ENCODE measurements at places on chromosomes 16 and 17.

- no peak for DNase-seq
These were observed 3.6 kb downstream of the NDUFAF8 start for GRCh38 chr17:81242421-81243332.

- DNase-seq = no peak
These were observed 32.8 kb downstream of the RNF157 start for GRCh38 chr17:76207275-76208059.

GRCh38 chr16:31388535-31388934 is 4.6 kb upstream of the ITGAD start:
- DNase-seq = no peak

DNA sequence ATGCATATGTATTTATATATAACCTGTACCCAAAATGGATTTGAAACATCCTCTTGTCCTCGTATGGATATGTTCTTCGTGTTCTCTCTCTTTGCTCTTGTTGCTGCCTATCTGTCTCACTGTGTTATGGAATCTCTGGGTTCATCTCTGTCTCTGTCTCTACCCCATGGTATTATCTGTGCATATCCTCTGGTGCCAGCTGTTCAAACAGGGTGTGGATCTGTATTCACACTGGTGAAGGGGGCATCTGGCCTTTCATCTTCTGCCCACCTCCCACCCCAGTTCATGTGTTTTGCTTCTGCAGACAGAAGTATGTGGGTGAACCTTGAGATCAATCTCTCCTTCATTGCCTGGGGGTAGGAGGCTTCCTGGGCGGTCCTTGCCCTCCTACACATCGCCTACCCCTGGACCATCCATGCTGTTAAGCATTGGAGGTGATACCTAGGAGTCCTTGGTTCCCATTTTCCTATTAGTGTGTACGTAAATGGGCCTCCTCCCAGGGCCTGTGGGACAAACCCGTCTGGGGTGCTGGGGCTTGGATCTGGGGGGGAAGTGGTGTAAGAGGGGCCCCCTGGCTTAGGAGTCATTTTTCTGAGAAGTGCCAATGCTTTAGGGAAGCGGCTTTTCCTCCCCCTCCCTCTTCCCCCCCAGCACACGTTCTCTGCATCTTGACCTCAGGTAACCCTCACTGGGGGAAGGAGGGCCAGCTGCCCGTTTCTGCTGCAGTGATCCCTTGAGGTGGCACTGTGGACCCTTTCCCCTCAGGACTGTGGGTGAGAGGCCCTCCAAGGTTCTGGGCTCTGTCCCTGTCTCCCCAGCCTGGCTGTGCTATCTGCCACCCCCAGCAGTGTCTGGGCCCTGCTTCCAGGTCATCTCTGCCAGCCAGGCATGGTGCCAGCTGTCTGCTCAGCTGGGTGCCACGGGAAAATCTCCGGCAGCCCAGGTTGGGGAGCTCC is 21.1 kb downstream of the RARA start:
- no peak for DNase-seq

DNA sequence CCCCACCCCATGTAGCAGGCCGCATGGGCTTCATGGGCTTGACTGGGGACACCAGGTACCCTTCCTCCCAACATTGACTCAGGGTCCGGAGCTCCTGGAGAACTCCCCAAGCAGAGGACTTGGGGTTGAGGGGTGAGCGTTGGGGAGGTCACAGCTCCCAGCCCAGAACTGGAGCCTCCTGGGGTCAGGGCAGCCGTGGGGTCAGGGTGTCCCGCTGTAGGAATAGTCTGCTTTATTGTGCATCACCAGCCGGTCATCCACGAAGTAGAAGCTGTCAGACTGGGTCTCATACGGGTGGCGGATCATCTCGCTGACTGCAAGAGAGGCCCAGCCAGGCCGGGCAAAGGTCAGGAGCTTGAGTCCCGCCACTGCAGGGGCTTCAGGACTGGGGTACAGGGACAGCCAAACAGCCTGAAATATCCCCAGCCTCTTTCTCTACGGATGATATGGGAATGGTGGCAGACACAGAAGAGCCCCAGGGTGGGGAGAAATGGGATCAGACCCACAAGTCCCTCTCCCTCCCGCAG is 5.3 kb downstream of the UNC119 start:
- DNase-seq = no peak

DNA sequence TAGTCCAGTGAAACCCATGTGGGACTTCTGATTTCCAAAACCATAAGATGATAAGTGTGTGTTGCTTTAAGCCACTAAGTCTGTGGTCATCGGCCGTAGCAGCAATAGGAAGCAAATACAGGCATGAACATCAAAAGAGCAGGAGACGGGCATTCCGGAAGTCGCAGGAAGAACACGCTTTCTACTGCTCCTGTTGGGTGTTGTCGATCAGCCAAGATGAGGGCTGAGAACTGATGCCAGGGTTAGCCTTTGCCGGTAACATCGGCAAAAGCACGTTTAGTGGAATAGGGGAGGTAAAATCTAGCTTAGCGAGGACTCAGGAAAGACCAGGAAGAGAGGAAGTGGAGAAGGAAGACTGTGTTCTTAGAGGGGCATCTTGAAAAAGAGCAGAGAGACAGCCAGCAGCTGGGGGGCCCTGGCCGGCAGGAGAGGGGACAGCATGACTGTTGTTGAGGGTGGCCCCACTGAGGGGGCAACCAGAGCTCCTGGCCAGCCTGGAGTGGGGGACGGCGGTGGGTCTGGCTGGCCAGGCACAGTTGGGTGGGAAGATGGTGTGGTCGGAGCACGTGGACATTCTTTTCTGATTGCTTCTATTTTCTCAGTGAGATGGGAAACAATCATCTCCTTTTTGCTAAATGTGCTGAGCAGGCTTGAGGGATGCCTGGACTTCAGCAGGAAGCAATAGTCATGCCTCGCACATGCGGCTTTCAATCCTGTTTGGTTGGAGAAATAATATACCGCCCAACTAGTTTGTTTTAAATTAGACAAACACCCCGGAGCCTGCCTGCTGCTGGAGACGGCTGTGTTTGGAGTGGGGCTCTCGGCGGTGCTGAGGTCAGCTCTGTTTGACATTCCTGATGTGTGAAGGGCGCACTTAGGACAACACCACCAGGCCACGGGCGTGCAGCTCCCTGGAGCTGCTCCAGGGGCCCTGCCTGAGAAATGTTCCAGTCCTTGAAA is 109.9 kb downstream of the METRNL start:
- DNase-seq = no peak

- no peak for DNase-seq
These were observed 185.4 kb downstream of the SEC14L1 start for GRCh38 chr17:77326076-77326591.

DNA sequence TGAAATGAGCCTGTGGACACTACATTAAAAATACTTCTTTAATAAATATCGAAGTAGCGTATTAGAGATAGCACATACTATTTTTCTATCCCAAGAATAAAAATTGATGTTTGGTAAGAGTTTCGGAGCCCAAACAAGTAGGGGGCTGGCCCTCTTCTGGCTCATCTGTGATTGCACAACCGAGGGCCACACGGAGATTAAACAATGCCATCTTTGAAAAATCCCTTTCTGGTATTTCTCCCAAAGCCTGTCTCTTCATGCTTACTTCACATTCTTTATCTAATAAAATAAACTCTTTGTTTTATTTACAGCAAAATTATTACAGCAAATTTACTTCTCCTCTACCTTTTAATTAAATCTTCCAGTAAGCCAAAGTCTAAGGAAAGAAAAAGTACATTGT is 9.6 kb upstream of the MYH11 start:
- no peak for DNase-seq

DNA sequence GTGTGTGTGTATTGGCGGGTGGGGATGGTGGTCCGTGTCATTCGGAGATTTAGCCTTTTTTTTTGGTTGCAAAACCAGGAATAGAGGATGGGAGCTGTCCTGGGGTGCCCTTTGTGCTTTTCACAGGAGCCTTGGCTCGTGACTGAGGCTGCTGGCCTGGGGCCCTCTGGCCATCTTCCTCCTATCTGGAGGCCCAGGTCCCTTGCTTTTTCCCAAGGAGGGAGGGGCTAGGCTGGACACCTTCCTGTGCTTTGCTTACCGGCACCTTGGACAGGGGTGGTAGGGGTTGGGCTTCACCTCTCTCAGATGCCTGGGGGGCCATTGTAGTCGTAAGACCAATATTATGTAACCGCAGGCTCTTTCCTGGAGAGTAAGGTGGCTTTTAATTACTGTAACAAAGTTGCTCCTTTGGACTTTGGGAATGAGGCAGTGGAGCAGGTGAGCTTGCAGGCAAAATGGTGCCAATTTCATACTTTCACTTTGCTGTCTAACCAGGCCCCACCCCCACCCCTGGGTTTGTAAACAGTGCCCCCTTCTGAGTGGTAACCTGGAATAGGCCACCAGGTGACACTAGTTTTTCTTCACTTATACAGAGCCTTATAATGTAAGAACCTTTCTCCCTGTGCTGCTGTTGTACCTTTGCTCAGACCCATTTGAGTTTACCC is 1.2 kb downstream of the DYNLL2 start:
- DNase-seq = no peak

DNA sequence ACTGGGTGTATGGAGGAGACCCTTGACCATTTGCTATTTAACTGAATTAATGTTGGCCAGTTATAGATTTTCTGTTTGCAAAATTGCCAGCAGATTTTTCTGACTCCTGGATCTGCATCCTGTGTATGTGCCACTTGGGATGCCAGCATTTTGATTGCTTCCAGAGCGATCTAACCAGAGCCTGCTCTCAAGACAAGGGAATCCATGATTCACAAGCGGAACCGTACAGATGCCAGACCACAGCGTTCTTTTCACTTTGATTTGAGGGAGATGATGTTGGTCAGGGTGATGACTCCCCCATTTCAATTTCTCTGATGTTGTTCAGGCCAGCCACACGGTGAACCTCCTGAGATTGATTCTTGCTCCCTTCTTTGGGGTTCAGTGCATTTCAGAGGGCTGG is 228.7 kb downstream of the CDH13 start:
- DNase-seq = no peak

DNA sequence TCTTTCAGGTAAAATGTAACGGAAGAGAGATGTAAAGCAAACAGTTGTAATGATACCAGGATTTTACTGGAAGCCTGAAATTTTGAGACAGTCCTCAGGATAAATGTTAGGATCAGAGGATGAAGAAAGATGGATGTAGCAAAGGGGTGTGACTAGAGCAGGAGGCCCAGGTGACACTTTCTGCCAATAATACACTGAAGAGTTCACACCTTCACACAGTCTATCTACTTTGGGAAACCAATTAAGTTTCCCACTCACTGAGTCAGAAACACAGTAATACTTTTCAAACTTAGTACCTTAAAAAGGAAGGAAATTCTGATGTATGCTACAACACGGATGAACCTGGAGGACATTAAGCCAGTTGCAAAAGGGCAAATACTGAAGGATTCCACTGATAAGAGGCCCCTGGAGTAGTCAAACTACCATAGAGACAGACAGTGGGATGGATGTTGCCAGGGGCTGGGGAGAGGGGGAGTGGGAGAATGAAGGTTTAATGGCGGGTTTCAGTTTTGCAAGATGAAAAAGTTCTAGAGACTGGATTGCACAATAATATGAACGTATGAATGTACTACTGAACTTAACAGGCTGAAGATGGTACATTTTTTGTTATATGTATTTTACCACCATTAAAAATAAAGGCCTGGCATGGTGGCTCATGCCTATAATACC is 62.3 kb downstream of the CYTH1 start:
- DNase-seq = no peak

DNA sequence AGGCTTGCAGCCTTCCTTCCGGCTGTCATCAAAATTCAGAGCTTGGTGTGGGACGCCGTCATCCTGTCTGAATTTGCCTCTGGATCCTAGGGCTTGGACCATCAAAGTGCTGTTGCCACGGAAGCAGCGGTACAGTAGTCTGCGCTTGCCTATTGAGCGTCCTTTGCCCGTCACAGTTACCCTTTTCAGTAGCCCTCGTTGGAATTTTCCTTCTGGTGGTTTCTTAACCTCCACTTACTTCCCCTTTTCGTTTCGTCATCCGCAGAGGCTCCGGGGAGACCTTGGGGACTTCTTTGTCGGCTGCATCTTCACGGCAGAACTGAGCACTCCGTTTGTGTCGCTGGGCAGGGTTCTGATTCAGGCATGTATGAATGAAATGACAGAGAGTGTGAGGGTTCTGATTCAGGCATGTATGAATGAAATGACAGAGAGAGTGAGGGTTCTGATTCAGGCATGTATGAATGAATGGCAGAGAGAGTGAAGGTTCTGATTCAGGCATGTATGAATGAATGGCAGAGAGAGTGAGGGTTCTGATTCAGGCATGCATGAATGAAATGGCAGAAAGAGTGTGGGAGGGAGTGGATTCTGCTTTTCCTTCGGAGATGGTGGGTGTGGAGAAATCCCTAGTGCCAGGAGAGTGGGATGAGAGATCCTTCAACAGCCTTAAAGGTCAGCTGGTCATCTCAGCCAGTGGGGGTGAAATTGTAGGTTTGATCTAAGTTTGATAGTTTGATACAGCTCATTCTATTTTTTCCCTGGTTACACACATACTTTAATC is 8.0 kb downstream of the TLCD3A start:
- DNase-seq = no peak

DNA sequence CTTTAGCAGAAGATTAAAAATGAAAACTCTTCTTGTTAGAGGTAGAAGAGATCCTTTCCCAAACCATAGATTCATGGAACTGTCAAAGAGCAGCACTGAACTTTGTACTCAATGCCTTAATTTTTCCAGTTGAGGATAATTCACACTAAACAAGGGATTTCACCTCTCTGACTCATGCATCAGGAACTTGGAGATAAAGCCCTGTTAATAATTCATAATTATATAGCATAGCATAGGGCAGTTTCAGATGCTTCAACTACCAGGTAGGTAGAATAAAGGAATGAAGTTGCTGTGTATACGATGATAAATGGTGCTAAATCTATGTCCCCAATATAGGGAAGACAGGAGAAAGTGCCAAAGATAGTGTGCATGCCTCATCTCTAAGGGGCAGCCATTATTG is 450.4 kb downstream of the MAF start:
- DNase-seq = no peak

- no peak for DNase-seq
These were observed 1.2 kb upstream of the HEXIM1 start for GRCh38 chr17:45146890-45147580.

DNA sequence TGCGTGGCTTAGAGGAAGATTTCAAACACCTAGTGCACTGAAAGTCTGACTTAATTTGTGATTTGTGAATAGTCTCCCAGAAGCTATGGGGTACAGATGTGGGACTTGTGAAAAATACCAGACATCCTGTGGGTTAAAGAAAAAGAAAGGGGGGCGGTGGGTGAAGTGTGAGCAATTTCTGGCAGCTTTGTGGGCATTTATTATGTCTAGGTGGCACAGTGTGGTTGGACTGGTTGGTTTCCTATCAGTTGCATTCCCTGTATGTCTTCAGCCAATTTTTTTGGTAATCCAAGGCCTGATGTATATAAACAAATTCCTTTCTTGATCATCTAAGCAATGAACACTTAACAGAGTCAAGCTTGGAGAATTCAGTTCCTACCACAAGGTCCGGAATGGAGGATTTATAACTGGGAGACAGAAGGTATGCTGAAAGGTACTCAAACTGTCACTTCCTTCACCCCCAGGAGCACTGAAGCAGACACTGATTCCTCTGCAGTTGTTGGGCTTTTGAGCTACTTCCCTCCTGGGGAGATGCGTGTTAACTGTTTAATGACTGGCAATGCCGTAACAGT is 211.6 kb downstream of the WWOX start:
- DNase-seq = no peak

- DNase-seq = peak; percentile 67
These were observed 684 bp upstream of the SPIRE2 start for GRCh38 chr16:89827383-89828198.

- peak; percentile 43 for DNase-seq
These were observed 6.9 kb downstream of the WIPI1 start for GRCh38 chr17:68450391-68450790.

GRCh38 chr17:45264430-45264829 is 2.5 kb upstream of the SPATA32 start:
- no peak for DNase-seq

GRCh38 chr17:17892009-17892408 is 55.2 kb upstream of the SREBF1 start:
- DNase-seq = no peak

- DNase-seq = no peak
These were observed 9.3 kb downstream of the ZFPM1 start for GRCh38 chr16:88462396-88462795.
